Mesangial cell (primary cell): ENCODE measurements at places on chromosomes 11 and 22. TPM values are rescaled to one million over a fixed set of nuclear protein-coding genes. Genes with fewer than 3 reads are reported as not detected.

Gene ARHGAP42
- 21.7 and 27.5 TPM in 2 replicates for total RNA-seq

Gene SLC25A18
- total RNA-seq, result not detected in 2 replicates

Gene DENND6B
- total RNA-seq, result 1.5 and 9.8 TPM in 2 replicates

Gene PGGHG
- 6.5 and 14.6 TPM in 2 replicates for total RNA-seq

Gene USP47
- total RNA-seq, result 23.3 and 24.3 TPM in 2 replicates

Gene APIP
- 5.3 and 16.1 TPM in 2 replicates for total RNA-seq

Gene CDC42EP1
- 138 and 149 TPM in 2 replicates for total RNA-seq

Gene C1QTNF5
- 1.6 and 8.5 TPM in 2 replicates for total RNA-seq

Gene KCNA4
- total RNA-seq, result not detected in 2 replicates

Gene ELF5
- total RNA-seq, result not detected in 2 replicates

Gene AMOTL1
- 29.7 and 31.1 TPM in 2 replicates for total RNA-seq

Gene OR8D4
- total RNA-seq, result not detected in 2 replicates

Gene CALCB
- total RNA-seq, result 0.38 and 0.65 TPM in 2 replicates

Gene SLC22A12
- not detected in 2 replicates for total RNA-seq

Gene ADORA2A
- 0.49 and 4.2 TPM in 2 replicates for total RNA-seq
